SK-N-DZ (cell line): ENCODE measurements at places on chromosomes 5 and 9.

- DNase-seq, result no peak
Observed at GRCh38 chr9:123319541-123320339, 36.3 kb upstream of the CRB2 start.

DNA sequence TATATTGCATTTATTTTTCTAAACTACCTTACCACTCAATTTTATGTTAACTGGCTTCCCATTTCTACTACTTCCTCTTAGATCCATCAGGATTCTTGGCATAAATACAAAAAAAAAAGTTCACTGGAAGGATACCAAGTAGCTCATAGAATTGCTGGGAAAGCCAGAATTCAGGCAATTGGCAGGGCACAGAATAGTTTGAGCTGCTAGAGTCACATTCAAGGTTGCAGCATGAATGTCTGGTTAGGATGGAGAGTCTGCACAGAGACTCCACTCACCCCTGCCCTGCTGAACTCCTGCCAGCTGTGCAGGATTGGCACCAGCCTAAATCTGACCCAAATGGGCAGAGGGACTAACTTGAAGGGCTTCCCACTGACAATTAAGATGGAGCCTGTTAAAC lies 4.9 kb upstream of the AMACR start:
- no peak for DNase-seq

GRCh38 chr5:43286623-43287022 lies 26.6 kb downstream of the HMGCS1 start:
- no peak for DNase-seq

- no peak for DNase-seq
Observed at GRCh38 chr9:107707428-107707837, 217.9 kb upstream of the KLF4 start.

DNA sequence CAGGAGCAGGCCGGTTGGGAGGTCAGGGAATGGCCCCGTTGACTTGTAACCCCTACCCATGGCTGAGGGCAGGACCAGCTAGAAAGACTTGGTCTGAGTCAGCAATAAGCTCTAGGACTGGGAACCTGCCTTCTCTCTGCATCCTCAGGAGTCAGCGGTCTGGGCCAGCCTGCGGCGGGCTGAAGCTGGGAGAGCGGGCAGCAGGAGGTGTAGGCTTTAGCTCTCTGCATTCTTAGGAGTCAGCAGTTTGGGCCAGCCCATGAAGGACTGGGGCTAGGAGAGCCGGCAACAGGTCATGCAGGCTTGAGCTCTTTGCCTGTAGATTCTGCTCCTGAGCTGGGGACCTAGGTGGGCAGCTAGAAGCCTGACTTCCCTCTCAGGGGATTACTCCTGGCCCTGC lies 6.4 kb upstream of the SMIM32 start:
- DNase-seq, result no peak
